Activated CD4-positive, CD25-positive, alpha-beta regulatory T cell treated with anti-CD3 and anti-CD28 coated beads, Interleukin-2, amount 50 U/mL, for 16 hours (primary cell): ENCODE measurements at places on chromosomes 1 and 21.

GRCh38 chr1:8214501-8215173, 103.3 kb upstream of the SLC45A1 start:
- DNase-seq: no peak

GRCh38 chr1:87719658-87720057, 391.0 kb downstream of the LMO4 start:
- DNase-seq: no peak

- DNase-seq: no peak
Measured at GRCh38 chr1:230069796-230070195, 2.8 kb downstream of the GALNT2 start.

- DNase-seq: no peak
Measured at GRCh38 chr1:48943393-48943792, 166.7 kb upstream of the BEND5 start.

- DNase-seq: no peak
Measured at GRCh38 chr1:89763649-89763986, 57.2 kb upstream of the LRRC8D start.

DNA sequence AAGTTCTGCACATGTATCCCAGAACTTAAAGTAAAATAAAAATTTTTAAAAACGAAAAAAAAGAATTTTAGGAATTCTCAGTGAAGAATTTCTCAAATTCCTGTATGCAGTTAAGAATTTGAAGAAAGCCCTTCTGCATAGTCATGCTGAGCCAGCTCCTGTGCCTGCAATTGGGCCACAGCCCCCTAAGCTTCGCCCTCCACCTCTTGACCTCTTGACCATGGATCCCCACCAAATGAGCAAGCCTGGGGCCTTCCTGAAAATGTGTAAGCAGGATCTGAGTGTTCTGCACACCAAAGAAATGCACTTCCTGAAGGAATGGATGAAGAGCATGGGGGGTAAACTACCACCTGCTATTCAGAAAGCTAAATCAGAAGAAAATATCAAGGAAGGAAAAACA, 52.0 kb downstream of the NBPF6 start:
- DNase-seq: no peak

DNA sequence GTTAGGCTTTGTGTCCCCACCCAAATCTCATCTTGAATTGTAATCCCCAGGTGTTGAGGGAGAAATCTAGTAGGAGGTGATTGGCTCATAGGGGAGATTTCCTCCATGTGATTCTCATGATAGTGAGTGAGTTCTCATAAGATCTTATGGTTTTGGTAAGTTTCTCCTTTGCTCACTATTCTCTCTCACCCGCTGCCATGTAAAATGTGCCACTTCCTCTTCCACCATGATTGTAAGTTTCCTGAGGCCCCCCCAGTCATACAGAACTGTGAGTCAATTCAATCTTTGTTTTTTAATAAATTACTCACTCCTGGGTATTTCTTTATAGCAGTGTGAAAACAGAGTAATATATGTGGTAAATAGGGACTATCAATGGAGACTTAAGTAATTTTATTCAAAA, 434.5 kb upstream of the OLFM3 start:
- DNase-seq: no peak
